Dermis microvascular lymphatic vessel endothelial cell (primary cell): ENCODE measurements at places on chromosomes 11 and 22.
A peak's percentile ranks its signal among the peaks of the same experiment; 100 is the strongest.

DNA sequence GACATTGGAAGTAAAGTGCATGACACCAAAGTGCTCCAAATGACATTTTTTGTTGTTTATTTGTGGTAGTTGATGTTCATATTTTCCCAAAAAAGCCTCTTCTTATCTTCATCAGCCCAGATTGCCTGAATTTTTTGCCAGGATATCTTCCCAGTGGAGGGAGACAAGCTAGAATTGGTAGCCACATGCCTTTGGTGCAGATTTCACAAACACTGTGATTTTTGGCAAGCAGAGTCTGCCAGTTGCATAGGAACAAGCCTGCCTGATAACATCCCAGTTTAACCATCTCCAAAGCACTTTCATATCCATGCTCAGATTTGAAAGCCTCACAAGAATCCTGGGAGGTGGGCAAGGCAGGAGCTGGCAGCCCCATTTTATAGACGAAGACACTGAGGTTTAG lies 102.3 kb upstream of the SYT13 start:
- DNase-seq = no peak

DNA sequence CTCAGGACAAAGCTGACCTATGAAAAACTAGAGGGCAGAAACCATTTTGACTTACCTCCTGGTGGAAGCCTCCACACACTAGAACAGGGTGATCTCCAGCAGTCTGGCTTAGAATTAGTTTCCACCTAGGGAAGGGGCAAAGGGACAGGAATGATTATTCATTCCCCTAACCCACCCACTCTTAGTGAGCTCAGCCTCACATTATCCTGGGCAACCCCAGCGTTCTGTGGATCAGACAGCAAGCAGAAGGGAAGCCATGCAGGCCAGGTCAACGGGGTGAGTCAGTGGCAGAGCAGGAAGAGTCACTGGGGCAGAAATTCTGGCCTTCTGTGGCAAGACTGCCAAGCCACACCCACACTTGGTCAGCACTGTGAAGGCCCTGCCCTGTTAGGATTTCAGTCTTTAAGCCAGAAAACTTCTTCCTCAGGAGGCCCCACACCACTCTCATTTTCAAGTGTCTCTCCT lies 10.5 kb downstream of the NUMA1 start:
- peak; percentile 11 for DNase-seq

- no peak for DNase-seq
Observed at GRCh38 chr11:10941414-10941813, 83.6 kb upstream of the ZBED5 start.

- DNase-seq = no peak
Observed at GRCh38 chr22:26800858-26801257, 143.5 kb downstream of the MIAT start.

DNA sequence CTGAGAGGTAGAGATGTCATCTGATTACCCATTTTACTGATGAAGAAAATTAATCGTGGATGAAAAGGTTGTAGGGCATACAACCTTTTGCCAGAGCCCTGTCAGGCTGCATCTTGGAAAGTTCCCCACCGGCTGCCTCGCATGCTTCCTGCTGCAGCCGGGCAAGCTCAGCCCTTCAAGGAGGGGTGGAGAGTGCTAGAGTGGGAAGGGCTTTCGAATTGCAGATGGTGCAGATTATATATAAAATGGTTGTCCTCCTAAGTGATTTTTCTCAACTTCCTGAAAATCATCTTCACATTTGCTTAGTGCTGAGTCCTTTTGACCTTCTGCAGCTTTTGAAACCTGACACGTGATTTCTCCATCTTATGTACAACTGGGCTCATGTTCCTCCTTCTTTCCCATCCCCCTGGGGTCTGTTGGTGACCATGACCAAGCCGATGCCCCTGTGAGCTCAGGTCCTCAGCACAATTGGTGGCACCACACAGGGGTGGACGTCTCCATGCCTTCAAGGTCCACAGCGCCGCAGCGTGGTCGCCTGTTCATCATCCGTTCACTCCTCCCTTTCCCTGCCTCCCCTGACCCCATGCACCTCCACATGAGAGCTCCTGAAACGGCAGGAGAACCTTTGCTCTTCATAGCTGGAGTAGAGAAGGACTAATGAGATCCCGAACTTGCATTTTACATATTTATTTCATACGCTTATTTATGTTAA lies 47.6 kb upstream of the MYO18B start:
- DNase-seq = no peak
